ENCODE measurements at places on chromosomes 1 and 21.

DNA sequence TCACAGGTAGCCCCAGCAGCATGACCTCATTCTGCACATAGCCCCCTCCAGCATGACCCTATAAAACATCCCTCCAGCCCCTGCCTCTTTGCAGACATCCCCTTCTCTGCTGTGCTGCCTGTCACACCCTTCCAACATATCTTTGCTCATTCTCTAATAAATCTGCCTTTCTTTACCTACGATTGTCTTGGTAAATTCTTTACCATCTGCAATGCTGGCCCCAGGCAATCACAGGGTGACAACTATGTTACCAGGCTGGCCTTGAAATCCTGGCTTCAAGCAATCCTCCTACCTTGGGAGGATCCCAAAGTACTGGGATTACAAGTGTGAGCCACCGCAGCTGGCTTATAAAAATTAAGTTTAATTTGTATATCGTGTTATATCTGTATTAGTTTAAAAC lies 134.5 kb downstream of the VAV3 start:
- no peak for DNase-seq

DNA sequence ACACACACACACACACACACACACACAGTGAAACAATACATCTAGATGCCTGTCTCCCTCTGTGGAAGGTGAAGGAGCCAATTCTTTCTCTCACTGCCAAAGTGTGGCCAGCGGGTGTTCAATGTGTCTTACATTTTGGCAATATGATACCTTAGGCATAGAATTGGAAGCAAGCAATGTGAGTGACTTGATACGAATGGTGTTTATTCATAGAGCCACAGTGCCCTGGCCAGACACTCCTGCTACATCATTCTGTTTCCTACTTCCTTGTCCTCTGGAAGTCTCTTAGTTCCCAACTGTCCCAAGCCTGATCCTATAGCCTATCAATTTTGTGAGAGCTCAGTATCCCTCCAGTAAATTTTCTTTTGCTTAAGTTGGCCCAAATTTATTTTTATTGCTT lies 170.0 kb upstream of the L1TD1 start:
- no peak for DNase-seq

- peak; percentile 66 for DNase-seq
These were observed 58.0 kb downstream of the NKAIN1 start for GRCh38 chr1:31181515-31182343.

GRCh38 chr1:148318123-148318903 lies 164.8 kb downstream of the PPIAL4G start:
- no peak for DNase-seq

GRCh38 chr1:7373876-7374562 lies 397.1 kb upstream of the VAMP3 start:
- no peak for DNase-seq

GRCh38 chr1:231493421-231494185 lies 34.9 kb upstream of the TSNAX start:
- no peak for DNase-seq

- DNase-seq, result no peak
These were observed 41.8 kb downstream of the MIS18A start for GRCh38 chr21:32237021-32237420.

- DNase-seq, result no peak
These were observed 7.6 kb upstream of the FLG2 start for GRCh38 chr1:152367436-152367835.

DNA sequence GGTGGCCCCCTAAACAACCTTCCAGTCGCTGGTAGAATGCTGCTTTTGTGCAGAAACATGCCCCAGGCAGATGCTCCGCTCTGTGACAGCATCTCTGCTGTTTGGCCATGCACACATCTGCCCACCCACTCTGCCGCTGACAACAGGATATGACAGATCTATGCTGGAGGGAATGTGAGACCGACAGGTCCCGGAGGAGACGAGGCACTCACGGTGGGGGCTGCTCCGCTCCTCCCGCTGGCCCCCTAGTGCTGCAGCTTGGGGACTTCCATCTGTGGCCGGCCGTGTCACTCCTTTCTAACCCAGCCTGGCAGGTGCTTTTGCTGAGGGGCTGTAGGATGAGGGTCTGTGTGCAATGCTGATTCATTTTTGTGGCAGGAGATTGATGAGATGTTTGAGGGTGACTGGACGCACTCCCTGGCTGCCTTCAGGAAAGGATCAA lies 49.1 kb upstream of the DMRTB1 start:
- DNase-seq, result no peak

DNA sequence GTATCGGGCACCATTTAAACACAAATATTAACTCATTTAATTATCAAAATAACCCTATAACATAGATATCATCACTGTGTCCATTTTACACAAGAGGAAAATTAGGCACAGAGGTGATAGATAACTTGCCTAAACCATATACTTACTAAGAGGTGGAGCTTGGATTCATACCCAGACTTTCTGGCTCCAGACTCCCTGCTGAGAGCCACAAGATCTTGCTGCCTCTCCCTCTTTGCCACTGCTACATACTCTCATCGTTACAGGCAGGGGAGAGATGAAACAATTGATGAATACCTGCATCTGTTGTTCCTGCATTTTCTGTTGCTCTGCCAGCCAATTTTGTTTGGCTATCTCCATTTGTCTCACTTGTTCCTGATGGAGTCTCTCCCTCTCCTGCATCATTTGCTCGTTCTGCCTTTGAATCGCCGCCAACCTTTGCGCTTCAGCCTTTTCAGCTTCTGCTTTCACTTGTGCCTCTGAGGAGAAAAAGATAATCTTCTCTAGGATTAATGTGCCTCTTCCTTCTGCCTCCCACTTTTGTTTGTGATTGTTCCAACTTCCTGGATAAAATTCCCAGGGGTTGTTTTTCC lies 10.6 kb downstream of the GBP5 start:
- DNase-seq, result no peak

DNA sequence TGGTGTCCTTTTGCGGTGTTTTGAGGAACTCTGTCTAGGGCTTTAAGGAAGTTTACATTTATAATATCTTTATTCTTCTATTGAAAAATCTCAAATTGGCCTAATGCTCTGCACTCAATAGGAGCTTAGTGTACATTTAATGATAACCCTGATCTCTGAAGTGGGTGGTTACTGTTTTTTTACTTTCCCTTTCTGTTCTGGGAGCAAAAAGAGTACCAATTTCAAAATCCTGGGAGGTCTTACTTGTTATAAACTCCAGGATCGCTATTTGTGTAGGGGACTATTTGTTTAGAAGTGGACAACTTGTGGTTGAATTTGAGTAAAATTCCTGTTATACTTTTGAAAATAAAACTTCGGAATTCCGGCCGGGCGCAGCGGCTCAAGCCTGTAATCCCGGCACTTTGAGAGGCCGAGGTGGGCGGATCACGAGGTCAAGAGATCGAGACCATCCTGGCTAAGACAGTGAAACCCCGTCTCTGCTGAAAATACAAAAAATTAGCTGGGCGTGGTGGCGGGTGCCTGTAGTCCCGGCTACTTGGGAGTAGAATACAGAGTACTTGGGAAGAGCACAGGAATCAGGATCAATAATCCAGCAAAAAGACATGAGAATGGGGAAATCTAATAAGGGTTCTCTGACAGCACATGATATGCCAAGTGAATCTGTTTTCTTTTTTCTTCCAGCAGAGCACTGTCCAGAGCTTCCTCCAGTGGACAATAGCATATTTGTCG lies 1.1 kb downstream of the C4BPB start:
- DNase-seq, result no peak

GRCh38 chr1:2256435-2257244 lies 28.5 kb downstream of the SKI start:
- DNase-seq, result no peak

GRCh38 chr21:32070676-32071330 lies 198.0 kb downstream of the HUNK start:
- DNase-seq, result no peak

DNA sequence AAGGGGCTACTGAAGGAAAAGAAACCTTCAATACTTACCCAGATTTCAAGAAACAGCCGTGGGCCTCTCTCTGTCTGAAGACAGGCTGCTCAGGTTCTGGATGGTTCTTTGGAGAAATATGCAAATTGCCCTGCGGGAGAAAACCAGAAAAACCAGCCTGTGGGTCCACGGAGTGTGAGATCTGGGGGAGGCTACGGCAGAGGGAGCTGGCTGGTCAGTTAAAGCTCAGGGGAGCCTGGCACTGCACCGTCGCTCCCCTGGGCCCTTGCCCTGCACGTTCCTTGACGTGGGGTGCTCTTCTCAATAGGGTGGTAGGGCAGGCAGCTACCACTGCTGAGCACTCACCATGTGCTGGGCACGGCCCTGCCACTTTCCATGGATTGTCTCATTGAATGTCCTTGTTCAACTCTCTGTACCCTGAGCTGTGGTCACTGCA lies 12.7 kb downstream of the TMCO4 start:
- no peak for DNase-seq

DNA sequence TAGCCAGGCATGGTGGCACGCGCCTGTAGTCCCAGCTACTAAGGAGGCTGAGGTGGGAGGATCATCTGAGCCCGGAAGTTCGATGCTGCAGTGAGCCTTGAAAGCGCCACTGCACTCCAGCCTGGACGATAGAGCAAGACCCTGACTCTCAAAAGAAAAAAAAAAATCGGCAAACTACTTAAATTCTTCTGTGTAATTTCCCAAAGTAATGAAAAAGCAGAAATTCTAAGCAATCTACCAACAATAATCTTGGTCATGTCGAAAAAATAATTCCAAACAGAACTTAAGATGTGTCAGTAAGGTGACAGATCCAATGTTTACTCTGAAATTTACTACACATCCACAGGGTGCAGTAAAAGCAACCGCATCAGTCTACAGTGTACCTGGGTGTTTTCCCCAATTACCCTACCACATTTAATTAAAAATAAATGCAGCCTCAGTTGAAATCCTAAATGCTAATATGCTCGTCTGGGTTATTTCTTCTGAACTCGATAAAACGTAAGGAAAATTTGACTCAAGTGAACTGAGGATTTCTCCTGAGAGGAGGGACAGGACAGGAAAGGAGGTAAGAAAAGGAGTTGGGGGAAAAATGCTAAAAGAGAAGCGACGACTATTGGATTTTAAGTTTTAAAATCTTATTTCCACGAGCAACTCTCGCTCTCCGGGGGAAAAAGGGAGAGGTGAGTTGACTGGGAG lies 801 bp downstream of the EPRS1 start:
- no peak for DNase-seq

DNA sequence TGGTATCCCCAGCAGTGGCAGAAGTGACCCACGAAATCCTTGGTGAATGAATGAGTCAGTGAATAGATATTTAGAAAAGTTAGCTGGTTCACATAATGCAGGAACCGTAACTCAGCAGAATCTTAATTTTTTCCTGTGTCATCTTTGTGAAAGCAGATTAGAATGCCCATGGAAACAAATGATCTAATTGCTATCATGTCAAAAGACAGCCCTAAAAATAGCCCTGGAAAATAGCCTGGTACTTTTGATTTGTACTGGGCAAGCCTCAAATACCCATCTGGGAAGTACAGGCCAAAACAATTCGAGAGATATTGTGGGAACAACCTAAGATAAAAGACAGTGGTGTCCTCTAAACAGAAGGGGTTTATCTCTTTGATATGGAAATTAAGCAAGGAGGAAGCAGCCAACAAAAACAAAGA lies 21.1 kb downstream of the FYB2 start:
- DNase-seq, result no peak

DNA sequence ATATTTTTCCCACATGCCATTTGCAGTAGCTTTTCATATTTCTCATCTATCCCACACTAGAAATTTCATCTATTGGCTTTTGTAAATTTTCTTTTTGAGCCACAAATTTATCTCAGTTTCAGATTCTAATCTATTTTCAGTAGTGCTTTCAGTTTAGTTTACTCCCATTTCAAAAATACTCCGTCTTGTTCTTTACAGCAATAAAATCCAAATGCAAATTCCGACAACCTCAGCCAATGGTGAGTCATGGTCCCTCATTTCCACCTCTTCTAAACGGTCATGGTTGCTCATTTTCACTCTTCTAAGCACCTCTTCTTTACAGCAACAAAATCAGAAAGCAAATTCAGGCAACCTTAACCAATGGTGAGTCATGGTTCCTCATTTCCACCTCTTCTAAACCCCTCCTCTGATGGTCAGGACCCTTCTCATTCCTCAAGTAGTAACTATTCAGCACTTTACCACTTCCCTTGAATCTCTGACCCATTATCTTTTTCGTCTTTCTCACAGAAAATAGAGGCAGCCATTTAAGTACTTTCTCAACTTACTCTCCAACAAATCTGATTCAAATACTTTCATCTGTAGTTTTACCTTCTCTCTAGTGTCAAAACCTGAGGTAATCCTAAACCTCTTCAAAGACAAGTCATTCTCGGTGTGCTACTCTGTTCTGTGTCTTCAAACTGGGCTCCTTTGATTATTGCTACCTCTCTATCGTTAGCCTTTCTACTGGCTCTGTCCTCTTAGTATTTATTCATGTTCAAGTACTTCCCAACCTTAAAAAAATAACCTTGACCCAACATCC lies 34.4 kb downstream of the C21orf91 start:
- DNase-seq, result no peak

DNA sequence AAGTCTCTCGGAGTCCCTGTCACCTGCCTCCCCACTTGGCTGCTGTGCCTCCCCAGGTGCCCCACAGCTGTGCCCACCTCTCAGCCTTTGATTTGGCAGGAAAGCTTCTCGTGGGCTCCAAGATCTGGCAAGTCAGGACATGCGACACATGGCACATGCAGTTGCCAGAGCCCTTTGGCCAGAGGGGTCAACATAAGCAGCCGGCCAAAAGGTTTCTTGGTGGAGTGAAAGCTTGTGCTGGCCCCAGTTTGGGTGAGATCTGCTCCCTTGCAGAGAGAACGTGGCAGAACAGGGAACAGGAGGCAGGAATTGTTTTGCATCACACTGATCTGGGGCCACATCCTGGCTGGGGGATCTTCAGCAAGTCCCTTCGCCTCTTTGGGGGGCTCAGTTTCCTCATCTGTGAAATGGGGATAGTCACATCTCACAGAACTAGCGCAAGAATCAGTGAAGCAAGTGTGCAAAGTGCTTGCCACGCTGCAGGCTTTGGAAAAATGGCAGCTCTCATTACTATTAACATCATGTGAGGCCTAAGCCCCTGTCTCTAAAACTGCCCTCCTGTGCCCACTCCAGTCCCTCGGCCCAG lies 232.6 kb downstream of the TRABD2B start:
- no peak for DNase-seq

DNA sequence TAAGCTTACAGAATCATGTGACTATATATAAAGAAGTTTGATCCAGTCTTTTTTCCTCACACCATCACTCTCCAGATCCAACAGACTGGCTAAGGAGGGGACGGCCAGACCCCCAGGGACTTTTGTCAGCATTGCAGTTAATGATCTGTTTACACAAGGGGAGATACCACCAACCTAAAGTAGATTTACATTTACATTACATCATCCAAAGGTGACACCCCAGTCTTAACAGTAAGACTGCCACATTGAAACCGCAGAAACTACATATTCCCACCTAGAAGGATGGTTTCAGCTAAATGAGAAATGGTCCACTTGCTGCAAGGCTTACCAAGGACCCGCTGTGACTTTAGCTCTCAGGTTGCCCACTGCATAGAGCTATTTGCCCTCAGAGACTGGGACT lies 3.4 kb downstream of the RCAN1 start:
- DNase-seq, result no peak

DNA sequence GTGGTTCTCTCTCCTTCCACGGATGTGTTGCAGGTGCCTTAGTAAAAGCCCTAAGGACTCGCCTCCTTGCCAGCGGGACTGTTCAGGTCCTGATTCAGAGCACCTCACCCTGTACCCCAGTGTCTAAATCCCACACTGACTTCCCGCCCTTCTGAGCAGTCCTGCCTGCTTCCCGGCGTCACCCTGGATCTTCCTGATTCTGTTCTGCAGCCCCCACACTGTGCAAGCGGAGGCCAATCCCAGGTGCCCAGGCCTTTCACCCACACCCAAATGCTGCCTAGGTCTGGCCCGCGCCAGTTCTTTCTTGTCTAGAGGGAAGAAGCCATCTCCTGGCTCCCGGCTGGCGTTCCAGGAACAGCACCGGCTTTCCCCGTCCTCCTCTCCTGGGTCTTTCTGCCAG lies 95.9 kb upstream of the GALNT2 start:
- no peak for DNase-seq

Measured in frontal cortex (tissue), 4 donors.